ENCODE measurements at places on chromosomes 5 and 9.

GRCh38 chr5:61409568-61409967, 77.5 kb downstream of the ZSWIM6 start:
- no peak for DNase-seq

- no peak for DNase-seq
Observed at GRCh38 chr9:111645806-111646205, 14.7 kb downstream of the DNAJC25 start.

- DNase-seq: no peak
Observed at GRCh38 chr9:95857896-95858295, 17.6 kb upstream of the ERCC6L2 start.

DNA sequence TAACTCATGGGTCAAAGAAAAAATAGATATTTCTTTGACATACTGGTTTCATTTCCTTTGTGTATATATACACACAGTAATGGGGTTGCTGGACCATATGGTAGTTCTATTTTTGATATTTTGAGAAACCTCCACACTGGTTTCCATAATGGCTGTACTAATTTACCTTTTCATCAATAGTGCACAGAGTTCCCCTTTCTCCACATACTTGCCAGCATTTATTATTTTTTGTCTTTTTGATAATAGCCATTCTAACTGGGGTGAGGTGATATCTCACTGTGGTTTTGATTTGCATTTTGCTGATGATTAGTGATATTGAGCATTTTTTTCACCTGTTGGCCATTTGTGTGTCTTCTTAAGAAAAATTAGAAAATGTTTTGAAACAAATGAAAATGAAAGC, 78.4 kb upstream of the CKMT2 start:
- no peak for DNase-seq

DNA sequence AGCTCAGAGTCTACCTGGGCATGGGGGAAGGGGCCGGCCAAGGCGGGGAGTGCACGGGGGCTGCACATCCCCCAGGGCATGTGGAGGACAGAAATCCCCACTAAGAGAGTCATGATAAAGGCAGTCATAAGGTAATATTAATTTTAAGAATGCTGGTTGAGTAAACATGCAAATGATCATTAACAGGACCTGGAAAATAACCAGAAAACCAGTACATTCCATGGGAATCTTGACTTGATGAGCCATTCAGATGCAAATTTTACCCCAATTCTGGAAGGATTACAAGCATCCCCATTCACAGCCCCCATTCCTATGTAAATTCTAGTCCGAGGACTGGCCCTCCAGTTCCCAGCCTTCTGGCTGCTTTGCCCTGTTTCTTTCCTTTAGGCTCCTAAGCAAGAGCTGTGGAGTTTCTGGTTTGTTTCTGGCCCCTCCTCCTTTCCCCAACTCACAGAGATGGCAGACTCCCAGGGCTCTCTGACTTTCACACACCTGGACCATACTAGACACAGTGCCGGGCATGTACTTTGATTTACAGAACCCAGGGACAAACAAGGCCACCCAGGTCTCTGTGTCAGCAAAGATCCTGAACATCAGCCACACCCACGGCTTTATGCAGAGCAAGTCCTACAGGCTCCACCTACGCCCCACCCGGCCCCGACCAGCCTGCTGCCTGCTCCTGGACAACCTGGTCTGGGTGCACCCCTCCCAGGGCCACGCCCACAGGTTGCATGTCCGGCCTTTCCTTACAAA, 62.7 kb downstream of the SEMA4D start:
- DNase-seq: no peak

- DNase-seq: no peak
Observed at GRCh38 chr9:90131568-90131967, 511.1 kb downstream of the DIRAS2 start.

DNA sequence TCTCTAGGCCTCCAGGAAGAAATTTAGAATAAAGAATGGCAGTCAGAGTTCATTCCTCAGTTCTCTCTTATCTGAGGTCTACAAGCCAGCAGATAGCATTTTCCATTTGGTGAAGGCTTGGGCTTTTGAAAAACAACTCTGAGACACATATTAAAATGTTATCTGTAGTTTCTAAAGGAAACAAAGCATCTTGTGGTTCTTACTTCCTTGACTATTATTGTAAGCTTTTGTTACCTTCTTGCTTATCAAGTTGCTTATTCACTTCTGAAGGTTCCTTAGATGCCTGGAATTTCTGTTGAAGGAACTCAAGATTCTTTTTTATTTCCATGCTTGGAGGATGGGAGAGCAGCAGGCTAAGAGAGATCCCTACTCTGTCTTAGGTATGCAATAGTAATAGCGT, 79.2 kb upstream of the MRPS30 start:
- DNase-seq: no peak

GRCh38 chr5:172690258-172691075, 49.4 kb downstream of the NEURL1B start:
- DNase-seq: no peak

GRCh38 chr5:13601112-13601511, 343.4 kb downstream of the DNAH5 start:
- DNase-seq: no peak

GRCh38 chr5:174852143-174852542, 127.8 kb downstream of the MSX2 start:
- DNase-seq: no peak

GRCh38 chr5:144060598-144060997, 109.9 kb downstream of the YIPF5 start:
- DNase-seq: no peak
